Fibroblast of skin of right biceps (primary cell): ENCODE measurements at places on chromosomes 13 and 19.

GRCh38 chr13:33152389-33152788, 133.2 kb downstream of the STARD13 start:
- no peak for DNase-seq

GRCh38 chr13:33322543-33322809, 36.9 kb upstream of the STARD13 start:
- peak; percentile 77 for DNase-seq

DNA sequence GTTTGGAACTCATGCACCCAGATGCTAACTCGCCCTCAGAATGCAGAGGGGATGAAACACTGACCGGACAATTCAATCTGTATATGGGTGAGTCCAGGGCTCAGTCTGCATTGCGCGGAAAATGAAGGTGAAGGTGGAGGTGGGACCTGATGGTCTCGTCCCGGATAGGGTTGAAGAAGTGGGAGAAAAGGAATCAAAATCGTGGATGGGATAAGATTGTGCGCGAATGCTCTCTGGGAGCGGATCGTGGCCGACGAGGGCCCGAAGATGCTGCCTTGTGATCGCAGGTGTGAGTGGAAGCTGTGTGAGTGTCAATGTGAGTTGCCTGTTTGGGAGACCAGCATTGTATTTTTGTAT, 594 bp upstream of the ZNF850 start:
- DNase-seq = no peak

GRCh38 chr13:91078093-91078679, 269.3 kb upstream of the MIR17HG start:
- DNase-seq = peak; percentile 14
